ENCODE measurements at places on chromosomes 6 and 20.

- DNase-seq = no peak
Measured at GRCh38 chr20:31644701-31645100, 7.0 kb downstream of the COX4I2 start.

DNA sequence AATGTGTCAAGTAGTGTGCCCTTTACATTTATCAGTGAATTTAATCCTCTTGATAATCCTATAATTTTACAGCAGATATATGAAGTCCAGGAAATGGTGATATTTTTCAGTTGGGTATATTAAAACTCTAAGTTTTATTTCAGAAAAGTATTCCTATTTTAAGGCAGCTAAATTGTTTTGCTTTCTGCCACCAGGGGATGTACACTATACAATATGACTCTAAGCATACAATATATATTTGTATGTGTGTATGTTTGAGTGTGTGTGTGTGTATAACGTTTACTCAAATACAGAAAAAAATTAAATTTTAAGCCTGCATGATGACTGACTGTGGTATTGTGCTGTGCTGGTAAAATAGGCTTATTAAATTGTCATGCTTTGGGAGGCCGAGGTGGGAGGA is 102.0 kb upstream of the RUNX2 start:
- no peak for DNase-seq

DNA sequence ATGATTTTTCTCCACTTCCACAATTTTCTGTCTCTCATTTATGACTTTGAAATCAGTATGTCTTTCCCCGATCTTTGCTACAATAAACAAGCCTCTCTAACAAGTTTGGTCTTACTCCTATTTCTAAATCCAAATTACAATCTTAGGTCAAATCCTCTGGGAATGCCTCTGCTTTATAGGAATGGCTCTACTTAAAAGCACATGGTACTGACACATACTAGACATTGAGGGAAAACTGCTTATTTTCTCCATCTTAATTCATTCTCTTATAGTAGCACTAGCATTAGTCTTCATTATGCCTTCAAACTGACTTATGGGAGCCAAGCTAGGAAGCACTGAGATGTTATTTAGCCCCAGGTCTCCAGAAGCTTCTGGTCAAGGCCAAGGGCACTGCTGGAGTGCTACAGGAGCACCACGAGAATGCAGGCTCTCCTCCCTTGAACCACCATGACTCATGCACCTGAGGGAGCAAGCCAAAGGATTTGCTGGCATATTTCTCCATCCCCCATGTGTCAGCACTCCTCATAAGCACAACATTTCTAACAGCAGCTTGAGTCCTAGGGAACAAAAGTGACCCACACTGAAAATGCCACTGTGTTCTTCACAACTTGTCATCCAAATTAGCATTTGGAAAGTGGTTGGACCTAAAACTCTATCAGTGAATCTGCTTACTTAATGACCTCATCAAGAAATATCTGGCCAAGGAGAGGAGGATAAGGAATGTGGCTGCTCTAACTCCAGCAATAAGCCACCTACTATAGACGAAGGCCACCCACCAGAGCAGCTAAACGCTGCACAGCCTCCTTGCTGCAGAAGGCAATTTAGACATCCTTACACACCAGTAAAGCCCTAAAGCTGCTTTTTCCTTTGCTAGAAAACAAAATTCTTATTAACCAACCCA is 156.8 kb upstream of the KCNQ5 start:
- DNase-seq = no peak

- peak; percentile 21 for DNase-seq
Measured at GRCh38 chr6:170087941-170088581, 202.8 kb downstream of the DLL1 start.

GRCh38 chr6:37260444-37260843 is 2.5 kb upstream of the TMEM217 start:
- no peak for DNase-seq

- no peak for DNase-seq
Measured at GRCh38 chr6:36364669-36365479, 22.6 kb downstream of the ETV7 start.

- no peak for DNase-seq
Measured at GRCh38 chr6:104019075-104019753, 840.5 kb downstream of the HACE1 start.

DNA sequence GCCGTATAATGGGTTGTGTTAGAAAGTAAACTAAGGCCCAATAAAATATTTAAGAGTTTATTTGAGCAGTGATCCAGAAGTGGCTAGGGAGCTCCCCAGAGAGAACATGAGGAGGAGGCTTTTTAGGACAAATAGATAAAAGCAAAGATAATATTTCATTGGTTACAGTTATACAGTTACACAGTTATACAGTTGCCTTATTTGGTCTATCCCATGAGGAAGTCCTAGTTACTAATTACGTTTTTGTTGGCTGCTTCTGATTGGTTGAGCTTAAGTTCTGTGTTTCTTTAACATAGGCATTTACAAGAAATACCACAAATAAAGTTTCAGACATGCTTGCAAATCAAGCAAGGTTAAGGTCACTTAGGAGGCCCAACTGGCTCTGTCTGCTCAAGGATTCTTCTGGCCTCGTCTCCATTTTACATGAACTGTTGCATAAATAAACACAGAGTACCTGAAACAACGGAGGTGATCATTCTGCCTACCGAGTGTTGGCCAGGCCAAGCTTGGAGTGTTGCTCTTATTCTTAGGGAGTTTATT is 7.0 kb downstream of the UBD start:
- no peak for DNase-seq

DNA sequence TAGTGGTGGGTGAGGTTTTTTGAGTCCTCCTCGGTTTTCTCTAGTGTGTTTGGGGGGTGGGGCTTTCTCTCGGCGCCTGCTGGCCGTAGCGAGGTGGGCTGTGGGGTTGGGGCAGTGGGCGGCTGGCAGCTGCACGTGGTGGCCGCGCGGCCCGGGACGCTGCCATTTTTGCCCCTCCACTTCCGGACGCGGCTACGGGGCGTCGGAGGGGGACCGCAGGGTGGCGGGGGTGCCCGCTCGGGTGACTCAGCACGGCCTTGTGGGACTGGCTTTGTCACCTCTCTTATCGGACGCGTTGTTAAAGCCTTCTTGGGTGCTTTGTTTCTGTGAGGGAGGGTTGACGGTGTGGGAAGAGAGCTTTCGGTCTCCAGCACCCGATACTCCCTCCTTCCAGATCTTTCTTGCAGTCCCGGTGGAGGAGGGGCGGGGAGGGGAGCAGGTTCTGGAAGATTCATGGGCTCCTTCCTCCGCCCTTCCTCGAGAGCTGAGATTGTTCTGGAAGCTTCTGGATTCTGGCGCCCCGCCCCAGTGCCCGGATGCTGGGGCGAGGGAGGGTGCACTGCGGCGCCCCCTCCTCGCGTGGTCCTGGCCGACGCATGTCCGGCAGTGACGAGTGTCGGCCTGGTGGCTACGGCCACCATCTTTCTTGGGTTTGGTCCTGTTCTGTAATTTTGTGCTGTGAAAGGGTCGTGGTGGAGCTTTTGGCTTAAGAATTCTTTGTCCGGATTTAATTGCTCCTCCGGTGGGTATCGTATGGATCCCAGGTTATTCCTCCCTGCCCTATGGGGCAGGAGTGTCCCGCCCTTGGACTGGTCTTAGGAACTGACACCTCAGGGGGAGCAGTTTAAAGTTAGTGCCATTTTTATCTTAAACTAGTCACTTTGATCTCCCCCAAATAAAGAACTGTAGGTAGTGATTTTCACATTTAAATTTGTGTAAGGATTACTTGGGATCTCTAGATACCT is 719 bp downstream of the HSP90AB1 start:
- peak; percentile 93 for DNase-seq

DNA sequence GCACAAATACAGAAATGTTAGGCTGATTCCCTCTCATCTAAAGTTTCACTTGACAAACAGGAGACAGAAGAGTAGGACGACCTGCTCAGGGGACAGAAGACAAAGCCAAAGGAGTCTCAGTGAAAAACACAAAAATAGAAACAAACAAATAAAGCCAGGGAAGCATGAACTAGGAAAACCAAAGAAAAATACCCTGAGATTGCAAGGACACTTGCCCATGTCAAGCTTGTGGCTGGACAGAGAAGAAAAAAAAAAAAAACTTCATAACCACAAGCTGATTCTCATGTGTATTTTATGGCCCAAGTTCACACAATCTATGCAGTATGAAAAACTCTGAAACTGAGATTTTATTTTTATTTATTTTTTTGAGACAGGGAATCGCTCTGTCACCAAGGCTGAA is 85.6 kb upstream of the BEND6 start:
- no peak for DNase-seq

GRCh38 chr6:27138406-27138805 is 109.1 kb upstream of the PRSS16 start:
- DNase-seq = no peak

- DNase-seq = no peak
Measured at GRCh38 chr6:165110860-165111259, 198.5 kb downstream of the C6orf118 start.

- no peak for DNase-seq
Measured at GRCh38 chr6:112253841-112254816, at the start of gene LAMA4. Gene LAMA4, minus strand, starts transcription at chr6:112254567. Its CDS starts 417 bp downstream, at chr6:112254150.

DNA sequence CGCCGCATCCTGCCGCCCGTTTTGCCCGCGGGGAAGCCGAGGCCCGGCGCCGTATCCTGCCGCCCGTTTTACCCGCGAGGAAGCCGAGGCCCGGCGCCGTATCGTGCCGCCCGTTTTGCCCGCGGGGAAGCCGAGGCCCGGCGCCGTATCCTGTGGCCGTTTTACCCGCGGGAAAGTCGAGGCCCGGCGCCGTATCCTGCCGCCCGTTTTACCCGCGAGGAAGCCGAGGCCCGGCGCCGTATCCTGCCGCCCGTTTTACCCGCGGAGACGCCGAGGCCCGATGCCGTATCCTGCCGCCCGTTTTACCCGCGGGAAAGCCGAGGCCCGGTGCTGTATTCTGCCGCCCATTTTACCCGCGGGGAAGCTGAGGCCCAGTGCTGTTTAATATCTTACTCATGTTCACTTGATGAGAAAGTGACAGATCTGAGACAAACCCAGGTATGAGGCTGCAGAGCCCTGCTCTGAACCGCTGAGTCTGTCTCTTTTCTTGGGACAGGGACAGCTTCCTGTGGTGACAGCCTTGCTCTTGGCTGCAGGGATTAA is 129.4 kb downstream of the CDH26 start:
- DNase-seq = no peak

DNA sequence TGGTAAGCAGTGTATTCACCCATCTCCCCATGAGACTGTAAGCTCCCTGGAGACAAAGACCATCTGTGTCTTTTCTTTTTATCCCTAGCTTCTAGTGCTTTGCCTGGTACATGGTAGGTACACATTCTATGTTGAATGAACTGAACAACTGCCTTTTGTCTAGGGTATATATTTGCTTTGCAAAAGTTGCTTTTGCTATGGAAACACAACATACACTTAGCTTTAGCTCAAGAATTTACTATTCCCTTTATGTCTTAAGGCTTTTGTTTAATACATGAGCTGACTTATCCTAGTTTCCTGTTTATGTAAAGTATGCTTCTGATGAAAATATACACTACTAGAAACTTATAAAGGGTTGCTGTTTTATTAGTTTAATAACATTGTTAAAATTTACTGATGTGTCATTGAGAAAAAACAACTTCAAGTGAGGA is 198.2 kb downstream of the PRL start:
- DNase-seq = no peak

GRCh38 chr6:63347599-63347998 is 27.8 kb upstream of the LGSN start:
- DNase-seq = no peak

GRCh38 chr6:169969372-169970099 is 218.1 kb downstream of the ERMARD start:
- no peak for DNase-seq

DNA sequence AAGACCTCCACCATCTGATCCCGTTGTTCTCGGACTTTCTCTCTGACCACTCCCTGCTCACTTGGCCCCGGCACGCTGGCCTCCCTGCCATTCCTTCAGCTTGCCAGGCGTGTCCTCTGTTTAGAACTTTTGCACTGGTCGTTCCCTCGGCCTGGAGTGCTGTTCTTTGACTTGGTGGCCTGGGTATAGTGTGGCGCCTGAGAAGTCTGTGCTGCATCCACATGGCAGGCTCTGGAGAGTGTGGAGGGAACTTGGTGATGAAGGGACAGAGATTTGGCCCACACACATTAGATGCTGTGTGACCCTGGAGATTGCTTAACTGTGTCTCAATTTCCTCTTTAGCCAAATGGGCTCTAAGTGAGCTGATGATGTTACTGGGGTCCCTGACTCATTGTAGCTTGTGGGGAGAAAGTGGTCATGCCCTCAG is 13.0 kb upstream of the TGM2 start:
- no peak for DNase-seq

DNA sequence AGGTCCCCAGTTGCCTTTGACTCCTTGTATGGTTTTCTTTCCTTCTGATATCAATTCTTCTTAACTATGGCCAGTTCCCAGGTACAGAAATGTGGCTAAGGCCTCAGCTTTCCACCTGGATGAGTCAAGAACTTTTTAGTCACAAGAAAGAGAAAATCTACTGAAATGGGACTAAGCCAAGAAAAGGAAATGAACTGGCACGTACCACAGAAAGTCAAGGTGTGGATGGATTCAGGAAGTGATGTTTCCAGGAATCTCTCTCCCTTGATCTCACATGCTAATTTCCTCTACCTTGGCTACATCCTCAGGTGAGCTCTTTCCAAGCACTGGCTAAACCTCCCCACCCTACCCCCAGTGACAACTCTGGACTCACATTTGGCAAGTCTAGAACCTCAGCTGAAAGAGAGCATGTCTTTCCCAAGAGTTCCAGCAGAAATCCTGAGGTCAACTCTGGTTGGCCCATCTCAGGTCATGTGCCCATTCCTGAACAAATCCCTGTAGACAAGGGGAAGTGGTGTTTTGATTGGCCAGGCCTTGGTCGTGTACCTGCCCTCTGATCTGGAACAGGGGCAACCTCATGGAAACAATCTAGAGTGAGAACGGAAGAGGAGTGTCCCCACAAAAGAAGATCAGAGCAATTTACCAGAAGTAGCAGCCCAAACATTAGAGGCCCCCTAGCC is 205.3 kb downstream of the NFATC2 start:
- no peak for DNase-seq

DNA sequence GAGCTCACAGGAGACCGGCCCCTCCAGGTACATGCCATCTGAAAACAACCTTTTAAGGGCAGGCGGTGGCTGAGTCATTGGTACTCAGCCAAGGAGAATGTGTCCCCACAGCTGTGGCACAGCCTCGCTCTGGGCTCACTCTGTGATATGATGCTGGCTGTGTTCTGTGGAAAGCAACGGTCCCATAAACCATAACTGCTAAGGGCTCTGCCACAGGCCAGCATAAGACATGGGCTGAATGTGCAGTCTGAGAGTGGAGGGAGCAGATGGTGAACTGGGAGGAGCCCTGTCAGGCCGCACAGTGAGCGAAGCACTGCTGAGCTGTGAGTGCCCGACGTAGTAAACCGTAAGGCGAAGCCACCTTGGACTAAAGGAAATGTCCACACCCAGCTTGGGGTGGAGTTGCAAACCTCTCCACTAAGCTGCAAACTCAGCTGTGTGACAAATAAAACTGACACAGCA is 375.8 kb downstream of the THBS2 start:
- DNase-seq = peak; percentile 7

- DNase-seq = no peak
Measured at GRCh38 chr6:139485742-139486475, 111.5 kb upstream of the CITED2 start.

DNA sequence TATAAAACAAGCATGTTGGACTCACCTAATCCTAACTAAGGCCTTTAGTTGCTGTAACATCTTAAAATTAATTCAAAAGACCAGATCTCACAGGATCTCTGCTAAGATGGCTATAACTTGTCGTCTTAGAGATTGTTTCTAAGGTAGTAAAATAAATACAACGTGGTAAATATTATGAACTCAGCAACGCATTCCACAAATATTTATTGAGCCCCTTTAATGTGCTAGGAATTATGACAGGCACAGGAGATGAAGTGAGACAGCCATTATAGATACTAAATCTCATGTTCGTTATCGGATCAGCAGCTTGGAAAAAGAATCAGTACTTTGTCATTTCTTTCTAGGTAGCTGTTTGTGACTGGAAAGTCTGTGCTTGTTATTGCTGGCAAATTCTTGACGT is 20.9 kb upstream of the MCM3 start:
- DNase-seq = no peak

All from stimulated activated CD8-positive, alpha-beta memory T cell treated with anti-CD3 and anti-CD28 coated beads, Interleukin-7, amount 100 ng/mL, for 4 hours (primary cell).